ENCODE measurements at places on chromosomes 2 and 18.

DNA sequence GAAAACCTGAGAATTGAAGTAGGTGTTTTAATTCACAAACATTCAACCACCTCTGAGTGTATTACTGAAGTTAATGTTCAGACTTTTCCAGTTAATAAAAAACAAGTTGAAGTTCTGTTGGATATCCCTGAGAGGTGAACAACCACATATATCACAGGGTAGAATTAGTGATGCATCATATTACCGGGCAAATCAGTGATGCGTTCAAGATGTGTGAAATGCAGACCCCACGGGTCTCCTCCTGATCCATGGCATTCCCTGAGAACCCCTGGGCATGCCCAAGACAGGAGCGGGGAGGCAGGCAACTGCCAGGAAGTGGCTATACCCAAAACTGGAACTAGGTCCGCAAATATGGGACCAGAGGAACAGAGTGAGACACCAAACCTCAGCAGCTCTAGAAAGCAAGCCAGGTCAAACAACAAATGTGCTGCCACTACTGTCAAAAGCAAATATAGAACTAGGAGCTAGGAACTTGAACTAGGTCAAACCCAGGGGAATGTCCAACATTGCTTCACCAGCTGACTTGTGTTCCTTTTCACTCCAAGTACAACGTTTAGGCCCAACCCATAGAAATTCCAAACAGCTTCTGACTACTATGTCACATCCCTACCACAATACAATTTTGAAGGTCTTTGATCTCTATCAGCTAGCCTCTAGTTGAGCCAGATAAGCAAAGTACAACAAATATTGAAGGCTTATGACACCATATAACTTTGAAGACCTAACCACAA is 20.2 kb downstream of the PSTPIP2 start:
- no peak for DNase-seq
- no peaks in the 10 kb centered on the region for H3K36me3 ChIP-seq
- no peak overlapping the region for H3K4me3 ChIP-seq
- no peak overlapping the region for H3K27ac ChIP-seq
- no peaks in the 10 kb centered on the region for H3K4me1 ChIP-seq
- no peaks in the 10 kb centered on the region for H3K27me3 ChIP-seq

DNA sequence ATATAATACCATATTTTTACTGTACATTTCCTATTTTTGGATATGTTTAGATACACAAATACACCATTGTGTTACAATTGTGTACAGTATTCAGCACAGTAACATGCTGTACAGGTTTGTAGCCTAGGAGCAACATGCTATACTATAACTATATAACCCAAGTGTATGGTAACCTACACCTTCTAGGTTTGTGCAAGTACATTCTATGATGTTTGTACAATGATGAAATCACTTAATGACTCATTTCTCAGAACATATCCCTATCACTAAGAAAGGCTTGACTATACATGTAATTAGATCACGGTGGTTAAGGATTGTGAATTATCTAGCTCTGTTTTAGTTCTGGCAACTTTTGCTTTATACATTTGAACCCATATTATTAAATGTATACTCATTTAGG is 31.3 kb downstream of the NPHP1 start:
- H3K36me3 ChIP-seq = no peaks in the 10 kb centered on the region
- H3K4me1 ChIP-seq = peaks cover 8% of the 10 kb centered on the region
- DNase-seq = no peak
- no peak overlapping the region for H3K4me3 ChIP-seq

DNA sequence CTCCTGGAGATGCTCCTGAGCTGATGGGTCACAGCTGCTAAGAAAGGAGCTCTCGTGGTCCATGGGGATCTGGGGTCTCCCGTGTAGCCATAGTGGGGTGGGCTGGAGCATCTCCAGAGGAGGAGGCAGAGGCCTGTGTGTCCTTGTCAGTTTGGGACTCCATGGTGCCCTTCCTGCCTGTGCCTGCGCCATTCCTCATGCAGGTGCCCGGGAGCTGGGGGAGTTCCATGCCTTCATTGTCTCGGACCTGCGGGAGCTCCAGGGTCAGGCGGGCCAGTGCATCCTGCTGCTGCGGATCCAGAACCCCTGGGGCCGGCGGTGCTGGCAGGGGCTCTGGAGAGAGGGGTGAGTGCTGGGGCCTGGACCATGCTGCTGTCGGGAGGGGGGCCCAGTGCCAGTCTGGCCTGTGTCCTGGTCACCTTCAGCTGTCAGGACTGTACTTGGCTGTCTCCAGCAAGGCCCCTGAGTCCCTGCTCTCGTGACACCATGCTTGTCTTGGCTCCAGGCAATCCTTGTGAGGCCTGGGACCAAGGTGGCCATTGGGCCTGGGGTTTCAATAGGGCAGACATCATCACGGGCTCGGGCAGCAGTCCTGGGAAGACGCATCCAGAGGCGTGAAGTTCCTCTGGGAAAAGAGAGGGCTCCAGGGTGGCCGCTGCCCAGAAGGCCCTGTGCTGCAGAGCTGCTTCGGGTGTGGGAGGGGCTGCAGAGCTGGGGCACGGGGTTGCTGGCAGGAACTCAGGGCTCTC is 7.3 kb downstream of the CAPN10 start:
- H3K27ac ChIP-seq = no peak overlapping the region
- H3K4me1 ChIP-seq = peaks cover 3% of the 10 kb centered on the region
- no peak overlapping the region for H3K4me3 ChIP-seq

DNA sequence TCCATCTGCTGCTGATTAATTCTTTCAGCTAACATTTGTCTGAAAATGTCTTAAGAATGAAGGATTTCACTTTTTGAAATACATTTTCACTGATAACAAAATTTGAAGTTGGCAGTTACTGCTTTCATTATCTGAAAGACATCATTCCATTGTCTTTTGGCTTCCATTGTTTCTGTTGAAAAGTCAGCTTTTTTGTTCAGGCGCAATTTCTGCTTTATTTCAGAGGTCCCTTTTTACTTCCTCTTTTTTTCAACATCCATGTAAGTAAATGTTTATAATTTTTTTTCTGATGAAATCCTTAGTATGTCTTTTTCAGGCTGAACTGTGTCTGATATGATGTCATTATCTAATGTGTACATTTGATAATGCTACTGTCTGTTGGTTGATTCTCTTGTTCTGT is 184.2 kb downstream of the RND3 start:
- no peak overlapping the region for H3K27ac ChIP-seq
- DNase-seq = no peak
- no peaks in the 10 kb centered on the region for H3K36me3 ChIP-seq
- H3K27me3 ChIP-seq = no peaks in the 10 kb centered on the region
- no peaks in the 10 kb centered on the region for H3K4me1 ChIP-seq

DNA sequence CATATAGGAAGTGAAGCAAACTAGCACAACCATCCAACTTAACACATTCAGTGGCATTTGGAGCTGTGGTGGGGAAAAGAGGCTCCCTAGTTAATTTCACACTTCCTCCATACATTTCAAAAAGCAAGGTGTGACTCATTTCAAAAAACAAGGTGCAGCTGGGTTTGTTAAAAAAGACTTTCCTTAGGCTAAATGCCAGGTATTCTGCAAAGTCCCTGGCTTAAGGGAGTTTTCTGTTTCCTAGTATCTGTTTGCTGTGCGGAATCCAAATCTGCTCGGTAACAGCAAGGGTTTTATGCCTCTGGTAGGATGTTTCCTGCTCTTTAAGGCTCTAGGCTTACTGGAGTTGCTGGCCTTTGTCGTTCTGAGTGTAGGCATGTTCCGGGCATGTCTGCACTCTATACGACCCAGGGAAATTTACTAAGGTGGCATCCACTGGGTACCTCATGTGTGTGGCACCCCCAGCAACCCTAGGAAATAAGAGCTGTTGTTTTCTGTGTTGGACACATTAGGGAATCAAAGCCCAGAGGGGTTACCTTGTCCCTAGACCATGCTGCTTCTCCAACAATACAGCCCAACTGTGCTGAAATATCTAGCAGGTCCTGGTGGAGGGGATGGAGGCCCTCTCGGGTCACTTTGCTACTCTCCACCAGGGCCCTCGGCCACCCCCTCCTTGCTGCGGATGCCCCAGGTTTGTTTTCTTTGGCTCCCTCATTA is 634 bp upstream of the MSGN1 start:
- peak overlapping the region; percentile 69 for H3K27ac ChIP-seq
- H3K4me1 ChIP-seq = peaks cover 85% of the 10 kb centered on the region
- no peaks in the 10 kb centered on the region for H3K27me3 ChIP-seq
- peak overlapping the region; percentile 24 for H3K4me3 ChIP-seq

DNA sequence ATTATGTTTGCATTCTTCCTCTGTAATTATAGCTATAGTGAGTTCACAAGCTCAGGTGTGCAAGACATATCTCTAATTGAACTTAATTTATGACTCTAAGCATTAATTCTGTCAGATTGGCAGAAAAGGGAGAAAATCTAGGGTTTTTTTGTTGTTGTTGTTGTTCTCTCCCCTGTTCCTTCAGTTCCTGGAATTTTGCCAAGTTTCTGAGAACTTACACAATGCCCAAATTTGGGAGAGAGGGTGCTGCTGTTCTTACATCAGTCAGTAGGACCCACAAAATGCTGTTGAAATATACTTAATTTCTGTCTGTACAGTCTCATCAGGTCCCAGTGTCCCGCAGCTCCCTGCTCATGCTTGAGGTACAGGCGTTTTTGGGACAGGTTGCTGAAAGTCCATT is 221.8 kb upstream of the RBMS1 start:
- no peak overlapping the region for H3K4me3 ChIP-seq
- no peaks in the 10 kb centered on the region for H3K4me1 ChIP-seq
- H3K27ac ChIP-seq = no peak overlapping the region
- no peaks in the 10 kb centered on the region for H3K36me3 ChIP-seq

DNA sequence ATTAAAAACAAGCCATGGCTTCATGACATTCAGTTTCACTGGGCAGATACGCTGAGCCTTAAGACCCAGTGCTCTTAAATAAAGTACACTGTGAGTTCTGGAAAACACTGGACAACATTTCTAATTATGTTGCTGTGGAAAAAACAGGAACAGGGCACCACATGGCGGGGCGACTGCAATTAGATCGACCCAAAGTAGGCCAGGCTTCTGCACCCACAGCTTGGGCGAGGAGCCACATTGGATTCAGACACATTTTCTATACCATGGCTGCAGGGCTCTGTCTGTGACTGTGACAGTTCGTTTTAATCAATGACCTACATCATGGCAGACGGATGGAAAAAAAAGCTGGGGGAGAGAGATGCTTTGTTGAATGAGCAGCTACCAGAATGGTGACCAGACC is 227.2 kb upstream of the HS6ST1 start:
- H3K27ac ChIP-seq = no peak overlapping the region
- H3K36me3 ChIP-seq = no peaks in the 10 kb centered on the region
- H3K4me3 ChIP-seq = no peak overlapping the region
- H3K4me1 ChIP-seq = no peaks in the 10 kb centered on the region
- no peaks in the 10 kb centered on the region for H3K27me3 ChIP-seq

DNA sequence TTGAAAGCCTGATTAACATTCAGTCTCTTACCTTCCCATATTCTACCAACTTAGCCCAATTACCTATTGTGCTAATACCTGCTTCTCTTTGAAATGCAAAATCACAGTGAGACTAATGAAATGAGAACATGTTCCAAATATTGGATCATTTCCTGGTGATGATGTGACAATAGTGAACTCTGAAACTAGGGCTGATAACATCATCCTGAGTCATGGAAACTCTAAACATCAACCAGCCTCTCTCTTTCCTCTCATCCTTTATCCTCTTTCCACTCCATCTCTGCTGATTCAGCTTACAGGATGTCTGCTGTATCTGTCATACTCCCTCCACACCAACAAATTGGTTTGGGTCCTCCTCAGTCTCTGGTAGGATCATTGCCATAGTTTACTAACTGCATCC is 98.8 kb upstream of the NCKAP5 start:
- DNase-seq = no peak
- no peaks in the 10 kb centered on the region for H3K36me3 ChIP-seq
- H3K4me1 ChIP-seq = no peaks in the 10 kb centered on the region
- H3K27ac ChIP-seq = no peak overlapping the region

All from activated B cell treated with CpG ODN at 0.5 μM for 24 hours (primary cell).